ENCODE measurements at places on chromosomes 2 and 18.

DNA sequence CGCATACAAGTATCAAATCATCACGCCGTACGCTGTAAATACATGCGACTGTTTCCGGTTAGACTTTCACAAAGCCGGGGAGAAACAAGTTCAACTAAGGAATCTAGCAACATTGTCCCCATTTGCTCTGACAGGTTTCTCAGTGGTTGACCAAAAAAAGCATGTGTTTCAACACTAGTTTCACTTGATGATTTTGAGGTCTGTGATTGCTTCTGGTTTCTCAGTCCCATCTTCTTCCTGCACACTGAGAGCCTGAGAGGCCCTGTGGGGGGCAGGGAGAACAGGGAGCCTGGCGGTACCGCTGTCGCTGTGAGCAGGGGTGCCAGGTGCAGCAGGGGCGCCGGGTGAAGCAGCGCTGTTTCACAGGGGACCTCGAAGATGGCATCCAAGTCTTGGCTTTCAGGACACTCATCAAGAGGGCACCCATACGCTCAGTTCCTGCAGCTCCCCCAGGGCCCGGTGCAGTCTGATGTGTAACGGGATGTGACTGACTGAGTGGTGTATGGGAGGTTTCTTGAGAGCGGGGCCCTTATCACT is 270.9 kb downstream of the TWIST2 start:
- DNase-seq, result no peak

DNA sequence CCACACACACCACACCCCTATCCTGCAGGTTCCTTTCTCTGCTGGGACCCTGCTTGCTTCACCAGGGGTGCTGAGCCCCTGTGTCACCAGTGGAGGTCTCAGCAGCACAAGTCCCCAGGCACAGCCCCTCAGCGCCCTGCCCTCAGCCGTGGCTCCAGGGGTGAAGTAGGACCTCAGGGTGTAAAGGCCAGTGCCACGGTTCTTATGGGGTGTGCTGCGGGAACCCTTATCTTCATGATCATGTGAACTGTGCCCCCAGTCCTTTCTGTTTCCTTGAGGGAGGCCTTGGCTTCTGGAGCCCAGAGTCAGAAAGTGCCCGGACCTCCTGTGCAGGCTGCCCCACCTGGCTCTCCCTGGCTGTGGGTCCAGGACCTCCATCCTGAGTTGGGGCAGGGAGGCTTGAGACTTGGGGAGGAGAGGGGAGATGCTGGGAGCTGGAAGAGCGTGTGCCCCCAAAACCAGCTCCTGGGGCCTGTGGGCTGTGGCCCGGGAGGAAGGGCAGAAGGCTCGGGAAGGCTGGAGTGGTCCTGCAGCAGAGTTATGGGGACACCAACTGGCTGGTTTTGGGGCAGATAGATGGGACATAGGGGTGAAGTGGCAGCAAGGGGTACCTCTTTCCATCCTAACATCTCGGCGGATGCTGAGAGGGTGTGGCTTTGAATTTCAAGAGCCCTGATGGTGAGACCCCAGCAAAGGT is 20.2 kb upstream of the KLF11 start:
- DNase-seq, result no peak

DNA sequence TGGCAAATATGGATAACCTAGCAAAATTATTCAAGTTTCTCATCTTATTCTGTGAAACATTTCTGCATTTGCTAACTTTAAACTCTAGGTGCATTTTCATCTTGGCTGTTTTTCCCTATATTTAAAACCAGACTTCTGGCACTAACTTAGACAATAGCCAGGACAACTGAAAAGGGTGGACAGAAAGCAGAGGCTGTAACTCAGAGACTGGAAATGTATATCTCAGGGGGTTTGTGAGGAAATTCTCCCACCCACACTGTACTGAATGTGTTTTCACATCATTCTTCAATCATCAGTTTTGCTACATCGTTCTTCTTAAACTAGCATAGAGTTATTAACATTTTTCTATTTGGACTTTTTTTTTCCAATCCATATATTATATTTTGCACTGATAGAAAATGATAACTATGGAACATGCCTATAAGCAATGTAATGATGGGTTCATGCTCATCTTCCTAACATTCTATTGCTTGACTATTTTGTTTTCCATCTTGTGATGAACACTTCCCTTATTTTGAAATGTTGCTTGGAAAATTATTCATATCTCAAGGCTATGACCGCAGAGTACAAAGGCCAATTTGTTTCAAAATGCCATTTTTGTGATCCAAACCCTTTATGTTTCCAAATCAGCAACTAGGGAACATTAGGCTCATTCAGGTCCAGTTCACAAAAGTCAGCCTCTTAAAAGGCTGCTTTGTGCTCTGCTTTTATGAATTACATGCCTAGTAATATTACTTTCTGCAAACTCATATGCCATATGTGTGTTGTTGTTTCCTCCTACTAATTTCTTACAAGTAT is 125.8 kb upstream of the CDH19 start:
- DNase-seq, result no peak

- DNase-seq, result no peak
Measured at GRCh38 chr2:239552213-239552926, 151.6 kb upstream of the HDAC4 start.

- no peak for DNase-seq
Measured at GRCh38 chr2:25831746-25832449, 46.4 kb downstream of the ASXL2 start.

DNA sequence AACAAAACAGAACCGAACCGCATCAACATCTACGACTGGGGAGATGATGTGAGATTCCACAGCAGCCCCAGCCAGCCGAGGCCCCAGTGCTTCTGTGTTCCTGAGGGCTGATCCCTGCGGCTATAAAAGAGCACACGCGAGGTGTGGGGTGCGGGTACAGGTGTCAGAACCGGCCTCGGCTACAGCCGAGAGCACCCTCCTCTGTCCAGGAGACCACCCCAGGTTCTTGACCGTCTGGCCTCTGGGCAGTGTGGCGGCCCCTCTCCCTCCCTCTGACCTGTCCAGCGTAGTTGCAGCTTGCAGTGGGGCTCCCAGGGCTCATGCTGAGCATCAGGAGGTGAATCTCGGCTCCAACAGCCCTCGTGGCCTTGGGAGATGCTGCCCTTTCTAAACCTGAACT is 23.7 kb downstream of the RTP5 start:
- no peak for DNase-seq

- no peak for DNase-seq
Measured at GRCh38 chr18:76972846-76973519, 150.6 kb downstream of the ZNF236 start.

DNA sequence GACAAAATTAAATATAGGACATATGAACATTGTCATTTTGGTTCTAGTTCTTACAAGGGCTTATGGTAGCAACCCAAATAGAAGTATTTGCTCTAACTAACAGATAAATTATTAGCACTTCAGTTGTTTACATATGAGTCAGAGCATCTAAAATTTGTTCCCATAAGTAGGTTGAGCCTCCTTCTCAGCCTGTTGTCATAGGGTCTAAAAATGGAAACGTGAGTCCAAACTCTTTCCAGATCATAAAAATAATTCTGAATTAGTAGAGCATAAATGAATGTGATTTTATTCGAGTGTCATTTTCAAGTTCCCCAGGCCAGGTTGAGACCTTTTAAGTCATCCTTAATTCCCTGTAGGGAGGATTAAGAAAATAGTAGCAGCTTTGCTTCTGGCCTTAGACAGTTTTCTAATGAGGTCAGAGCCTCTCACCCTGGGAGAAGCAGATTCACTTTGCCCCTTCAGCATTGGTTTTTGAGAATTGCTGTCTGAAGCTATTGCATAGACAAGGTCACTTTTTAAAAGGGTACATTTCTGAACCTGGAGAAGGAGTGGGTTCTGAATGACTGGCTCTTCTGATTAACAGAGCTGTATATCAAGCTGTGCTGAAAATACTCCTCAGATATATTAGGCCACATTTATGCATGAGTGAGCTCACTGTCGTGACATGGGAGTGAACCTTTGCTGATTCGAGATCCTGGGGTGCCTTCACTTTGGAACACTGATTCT is 164.3 kb downstream of the NEDD4L start:
- no peak for DNase-seq

DNA sequence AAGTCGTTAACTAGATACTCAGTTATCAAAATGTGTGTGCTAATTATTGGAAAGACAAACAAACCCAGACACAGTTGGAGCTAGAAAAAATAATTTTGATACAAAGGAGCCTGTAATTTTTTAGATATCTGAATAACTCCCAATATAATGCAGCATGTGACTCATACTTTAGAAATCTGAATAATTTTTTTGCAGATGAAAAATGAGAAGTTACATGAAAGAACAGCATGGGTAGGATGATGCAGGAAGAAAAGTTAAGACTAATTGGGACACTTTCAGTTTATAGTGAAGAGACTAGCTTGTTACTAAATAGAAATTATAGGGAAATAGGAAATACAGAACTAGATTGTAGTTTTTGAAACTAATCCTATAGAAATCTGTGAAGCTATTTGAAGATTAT is 945.8 kb downstream of the CBLN2 start:
- no peak for DNase-seq

DNA sequence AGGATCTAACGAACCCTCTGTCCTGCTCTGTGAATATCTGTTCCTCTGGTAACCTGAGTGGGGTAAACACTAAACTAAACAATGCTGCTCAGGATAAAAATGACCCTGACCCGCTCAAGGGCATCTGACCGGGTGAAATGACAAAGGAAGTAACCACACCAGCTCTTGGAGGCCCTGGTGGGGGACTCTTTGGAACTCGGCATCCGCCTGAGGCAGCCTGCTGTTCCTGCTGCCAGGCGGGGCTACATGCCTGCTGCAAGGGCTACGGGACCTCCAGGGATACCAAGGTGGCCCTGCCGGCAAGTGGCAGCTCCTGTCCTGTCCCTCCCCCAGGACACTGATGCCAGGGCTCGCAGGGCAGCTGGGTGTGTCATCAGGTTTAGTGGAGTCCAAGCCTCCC is 273.3 kb downstream of the HDAC4 start:
- no peak for DNase-seq

DNA sequence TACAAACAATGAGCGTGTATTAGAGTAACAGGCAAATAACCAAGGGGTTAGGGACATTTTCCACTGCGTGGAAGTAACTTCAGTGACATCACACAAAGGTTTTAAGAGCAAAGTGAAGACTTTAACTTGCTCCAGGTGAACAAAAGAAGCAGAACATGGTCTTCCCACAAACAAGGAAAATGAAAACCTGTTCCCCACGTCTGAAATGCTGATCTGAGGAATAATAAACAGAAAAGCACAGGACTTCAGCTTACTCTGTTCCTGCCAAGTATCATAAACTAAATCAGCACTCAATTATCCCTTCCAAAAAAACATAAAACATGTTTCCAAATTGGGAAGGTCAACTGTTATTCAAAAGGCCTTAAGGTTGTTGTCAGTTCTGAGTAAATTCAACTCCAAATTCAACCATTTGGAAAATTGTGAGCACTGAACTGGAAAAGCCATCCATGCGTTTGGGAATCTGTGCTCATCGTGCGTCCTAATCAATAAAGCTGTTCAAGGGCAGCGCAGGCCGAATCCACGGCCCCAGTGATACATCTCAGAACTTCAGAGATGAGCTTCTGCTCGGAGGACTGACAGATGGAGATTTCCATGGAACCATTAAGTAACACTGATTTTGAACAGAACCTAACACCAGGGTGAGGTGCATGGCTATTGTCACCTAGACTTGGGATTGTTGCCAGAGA is 7.7 kb upstream of the SNTG2 start:
- DNase-seq, result no peak

GRCh38 chr18:37321582-37322491 is 243.8 kb downstream of the CELF4 start:
- DNase-seq, result no peak

DNA sequence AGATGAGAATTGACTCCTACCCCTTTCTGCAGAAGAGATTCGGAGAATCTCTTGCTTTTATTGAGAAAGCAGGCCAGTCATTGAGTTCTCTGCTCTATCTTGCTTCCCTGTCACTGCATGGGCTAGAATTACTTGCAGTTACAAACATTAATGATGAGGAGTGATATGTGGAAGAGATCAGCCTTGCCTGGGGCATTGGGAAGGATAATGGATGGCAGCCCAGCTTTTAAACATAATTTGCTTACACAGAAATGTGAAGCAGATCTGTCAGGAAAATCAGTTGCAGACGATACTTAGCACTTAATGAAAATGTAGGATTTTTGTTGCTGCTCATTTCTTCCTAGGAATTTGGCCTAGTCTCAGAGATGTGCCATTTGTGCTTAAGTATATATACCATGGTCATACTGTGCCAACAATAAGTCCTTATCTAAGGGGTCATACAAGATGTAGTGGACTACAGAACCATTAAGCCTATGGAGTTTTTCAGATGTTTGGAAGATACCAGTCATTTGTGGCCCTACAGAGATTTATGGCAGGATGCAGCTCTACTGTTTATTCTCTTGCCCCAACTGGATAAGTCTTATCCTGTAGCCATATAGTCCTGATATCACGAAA is 92.7 kb downstream of the XRCC5 start:
- no peak for DNase-seq

DNA sequence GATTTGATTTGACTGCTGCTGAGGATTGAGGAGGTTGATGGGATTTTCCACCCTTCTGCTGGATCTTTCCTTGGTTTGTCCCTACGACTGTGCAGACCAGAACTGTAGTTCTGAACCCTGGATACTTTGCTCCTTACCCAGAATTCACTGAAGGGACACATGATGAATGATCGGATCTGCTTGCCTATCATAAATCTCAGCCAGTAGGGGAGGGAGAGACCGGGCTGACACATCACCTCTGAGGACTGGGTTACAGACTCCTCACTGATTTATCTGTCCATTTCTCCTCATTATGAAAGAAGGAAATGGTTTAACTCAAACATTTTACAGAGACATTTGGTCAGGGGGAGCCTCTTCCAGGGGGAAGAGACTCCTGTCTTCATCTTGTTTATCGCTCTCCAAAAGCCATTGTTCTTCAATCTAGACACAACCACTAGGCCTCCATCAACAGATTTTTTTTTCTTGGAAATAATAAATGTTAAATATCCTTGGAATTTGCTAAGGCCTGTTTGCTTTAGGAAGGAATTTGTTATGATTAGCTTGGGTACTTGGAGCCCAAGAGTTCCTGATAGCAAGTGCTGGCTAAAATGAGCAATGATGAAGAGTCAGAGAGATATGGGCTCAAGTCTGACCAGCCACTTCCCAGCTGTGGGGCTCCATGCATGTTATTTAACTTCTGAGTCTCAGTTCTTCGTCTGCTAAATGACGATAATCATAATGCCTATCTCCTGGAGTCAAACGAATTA is 925.5 kb downstream of the SLC4A3 start:
- DNase-seq, result no peak

- no peak for DNase-seq
Measured at GRCh38 chr18:23735021-23735464, 45.8 kb downstream of the LAMA3 start.

- no peak for DNase-seq
Measured at GRCh38 chr2:85642725-85643124, 25.3 kb downstream of the SFTPB start.

GRCh38 chr2:42795841-42796301 is 3.5 kb upstream of the HAAO start:
- DNase-seq, result no peak

DNA sequence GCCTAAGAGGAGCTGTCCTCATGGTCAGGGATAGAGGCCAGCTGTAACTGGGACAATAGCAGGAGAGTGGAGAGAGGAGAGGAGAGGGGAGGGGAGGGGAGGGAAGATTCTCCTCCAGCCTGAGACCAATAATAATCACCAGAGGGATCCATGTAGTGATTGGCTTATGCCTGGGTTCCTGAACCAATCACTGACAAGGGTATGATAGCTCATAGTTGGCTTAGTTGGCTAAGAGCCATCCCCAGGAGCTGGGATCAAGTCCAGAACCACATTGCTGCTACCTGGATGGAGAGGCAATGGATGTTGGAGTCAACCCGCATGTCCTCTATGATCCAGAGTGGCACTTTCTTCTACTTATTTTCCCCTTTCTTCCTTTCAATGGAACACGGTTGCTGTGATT is 7.7 kb upstream of the ST8SIA5 start:
- no peak for DNase-seq

- no peak for DNase-seq
Measured at GRCh38 chr2:12320991-12321641, 395.6 kb upstream of the TRIB2 start.

All from nucleus accumbens (tissue), 56 donors.